Stimulated activated CD4-positive, alpha-beta T cell treated with anti-CD3 and anti-CD28 coated beads, TNF-alpha, amount 100 ng/mL, for 24 hours (primary cell): ENCODE measurements at places on chromosomes 12 and 14.

DNA sequence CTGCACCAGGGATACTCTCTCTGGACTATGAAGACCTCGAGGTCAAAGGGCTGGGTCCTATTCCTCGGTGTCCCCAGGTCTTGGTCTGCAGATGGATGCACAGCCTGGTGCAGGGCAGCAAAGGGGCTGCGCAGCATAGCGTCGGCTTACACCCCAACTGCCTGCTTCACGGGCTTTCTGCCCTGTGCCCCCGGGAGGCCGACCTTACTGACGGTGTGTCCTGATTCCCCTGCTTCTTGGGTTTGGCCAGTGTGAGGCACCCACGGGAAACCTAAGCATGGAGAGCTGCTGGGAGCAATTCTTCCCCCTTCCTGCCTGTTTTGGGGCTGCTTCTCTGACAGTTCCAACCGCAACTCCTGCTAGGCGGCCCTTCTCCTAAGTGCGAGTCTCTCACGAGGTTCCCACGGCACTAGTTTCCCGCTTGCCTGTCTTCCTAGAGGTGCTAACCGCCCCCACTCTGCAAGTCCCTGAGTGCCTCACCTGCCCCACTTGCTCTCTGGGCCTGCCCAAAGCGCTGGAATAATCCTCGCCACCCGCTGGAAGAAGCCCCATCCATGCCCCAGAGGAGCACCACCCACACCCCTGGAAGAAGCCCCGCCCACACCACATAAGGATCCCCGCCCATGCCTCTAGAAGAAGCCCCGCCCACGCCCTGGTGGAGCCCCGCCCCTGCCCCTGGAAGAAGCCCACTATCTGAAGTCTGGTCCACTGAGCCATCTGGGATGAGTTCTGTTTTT, 54.0 kb downstream of the PRIMA1 start:
- DNase-seq: no peak

DNA sequence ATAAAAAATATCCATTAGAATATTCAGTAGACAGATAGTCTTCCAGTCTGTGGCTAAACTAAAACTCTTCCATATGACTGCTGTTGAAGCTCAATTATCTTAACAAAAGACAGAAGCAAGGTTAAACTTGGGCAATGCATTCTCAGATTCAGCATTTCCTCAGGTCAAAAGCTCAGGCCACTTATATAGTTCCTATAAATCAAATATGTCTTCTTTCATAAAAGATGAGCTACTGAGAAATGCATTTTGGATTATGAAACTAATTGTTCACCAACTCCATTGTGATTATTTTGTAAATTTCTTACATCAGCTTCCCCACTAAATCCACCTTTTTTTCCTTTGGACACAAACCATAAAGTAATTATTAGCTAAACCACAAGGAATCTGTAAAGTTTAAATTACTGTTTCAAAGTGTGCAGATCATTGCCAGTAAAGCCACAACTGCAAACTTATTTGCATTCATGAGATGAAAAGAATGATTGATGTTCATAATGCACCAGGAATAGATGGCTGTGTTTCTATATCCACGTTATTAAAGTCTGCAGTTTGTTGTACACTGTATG, 224.4 kb downstream of the FBXL14 start:
- DNase-seq: no peak

- DNase-seq: no peak
Measured at GRCh38 chr14:22769369-22769768, 2.9 kb downstream of the OXA1L start.

- DNase-seq: no peak
Measured at GRCh38 chr14:24179294-24179960, 7.5 kb downstream of the REC8 start.

- no peak for DNase-seq
Measured at GRCh38 chr14:58291646-58292045, 6.7 kb upstream of the ARID4A start.

- DNase-seq: no peak
Measured at GRCh38 chr14:69328317-69328716, 68.4 kb downstream of the GALNT16 start.

DNA sequence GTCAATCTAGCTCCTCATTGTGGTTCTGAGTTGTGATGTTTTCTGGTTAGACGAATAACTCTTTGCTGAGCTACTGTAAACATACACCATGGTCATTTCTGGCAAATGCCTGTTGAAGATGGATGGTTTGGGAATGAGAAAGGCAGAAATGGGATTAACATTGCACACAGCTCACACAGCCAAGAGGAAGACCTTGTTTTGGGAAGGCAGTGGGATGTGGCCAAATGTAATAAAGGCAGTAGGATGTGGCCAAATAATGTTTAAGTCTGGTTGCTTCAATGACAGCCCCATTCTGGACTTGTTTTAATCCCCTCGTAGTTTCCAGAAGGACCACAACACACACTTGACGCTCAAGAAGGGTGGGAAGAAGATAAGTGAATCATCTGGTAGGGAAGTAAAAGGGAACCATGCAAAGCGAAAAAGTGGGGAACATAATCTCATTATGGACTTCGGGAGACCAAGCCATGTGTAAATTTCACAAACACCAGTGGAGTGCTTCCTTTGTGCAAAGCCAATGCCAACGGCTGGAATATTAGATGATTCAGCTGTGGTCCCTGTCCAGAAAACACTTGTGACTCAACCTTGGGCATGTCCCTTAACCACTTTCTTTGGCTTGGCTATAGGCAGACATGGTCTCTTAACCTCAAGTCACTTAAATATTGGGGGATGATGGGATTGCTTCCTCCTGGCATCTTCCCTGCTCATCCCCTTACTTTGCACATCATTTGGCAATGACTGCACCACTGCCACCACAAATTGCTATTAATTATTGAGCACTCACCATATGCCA, 284.4 kb upstream of the CRY1 start:
- no peak for DNase-seq

- no peak for DNase-seq
Measured at GRCh38 chr14:58547649-58548048, 90.1 kb upstream of the DACT1 start.

GRCh38 chr12:30845676-30846075, 80.9 kb upstream of the TSPAN11 start:
- DNase-seq: no peak

GRCh38 chr14:35390577-35391387, 13.8 kb downstream of the NFKBIA start:
- DNase-seq: no peak
